Pulmonary artery endothelial cell (primary cell): ENCODE measurements at places on chromosomes 12 and 14. TPM values are rescaled to one million over a fixed set of nuclear protein-coding genes. Genes with fewer than 3 reads are reported as not detected.

DNA sequence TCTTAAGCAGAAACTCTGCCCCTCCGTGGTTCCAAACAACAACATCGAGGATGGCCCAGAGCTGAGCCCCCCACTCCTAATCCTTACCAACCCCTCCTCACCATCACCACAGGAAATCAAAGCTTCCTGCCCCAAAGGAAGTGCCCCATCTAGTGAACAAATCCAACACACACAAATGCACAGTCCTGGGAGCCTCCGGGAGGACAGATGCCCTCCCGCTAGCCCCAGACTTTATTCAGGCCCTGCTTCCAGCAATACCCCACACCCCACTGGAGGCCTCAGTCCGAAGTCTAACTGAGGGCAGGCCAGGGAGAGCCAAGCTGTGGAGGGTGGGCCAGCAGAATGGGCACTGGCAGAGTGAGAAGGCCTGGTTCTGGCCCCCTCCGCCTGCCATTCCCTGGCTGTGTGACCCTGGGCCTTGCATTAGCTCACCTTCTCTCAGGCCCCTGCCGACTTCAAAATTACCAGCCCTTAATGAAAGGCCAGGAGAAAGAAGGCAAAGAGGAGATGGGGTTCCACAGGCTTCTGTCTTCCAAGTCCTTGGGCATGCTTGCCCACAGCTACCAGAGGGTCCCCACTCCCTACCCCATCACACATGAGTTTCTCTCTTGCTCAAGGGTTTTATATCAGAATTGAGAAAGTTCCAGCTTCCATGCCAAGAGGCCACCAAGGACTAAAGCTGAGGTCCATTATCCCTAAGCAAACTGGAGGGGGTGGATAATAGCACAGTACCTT is 2.3 kb downstream of the HDAC7 start:
- no peak for DNase-seq

- no peak for DNase-seq
Observed at GRCh38 chr12:109201496-109201885, 85.1 kb downstream of the ACACB start.

DNA sequence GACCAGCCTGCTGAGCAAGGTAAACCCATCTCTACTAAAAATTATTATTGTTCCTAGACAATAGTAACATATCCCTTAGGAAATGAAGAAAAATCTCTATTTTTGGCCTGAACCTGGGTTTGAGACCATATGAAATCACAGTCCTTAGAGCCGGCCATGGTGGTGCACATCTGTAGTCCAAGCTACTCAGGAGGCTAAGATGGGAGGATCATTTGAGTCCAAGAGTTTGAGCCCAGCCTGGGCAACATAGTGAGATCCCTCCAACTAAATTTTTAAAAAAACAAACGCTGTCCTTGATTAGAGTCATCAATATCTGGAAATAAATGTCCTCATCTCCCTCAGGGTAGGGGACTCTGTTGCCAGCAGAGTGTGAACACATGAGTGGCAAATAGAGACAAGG is 34.6 kb downstream of the RPS29 start:
- DNase-seq, result no peak

GRCh38 chr12:71216725-71217579 is 59.2 kb upstream of the TSPAN8 start:
- peak; percentile 4 for DNase-seq

DNA sequence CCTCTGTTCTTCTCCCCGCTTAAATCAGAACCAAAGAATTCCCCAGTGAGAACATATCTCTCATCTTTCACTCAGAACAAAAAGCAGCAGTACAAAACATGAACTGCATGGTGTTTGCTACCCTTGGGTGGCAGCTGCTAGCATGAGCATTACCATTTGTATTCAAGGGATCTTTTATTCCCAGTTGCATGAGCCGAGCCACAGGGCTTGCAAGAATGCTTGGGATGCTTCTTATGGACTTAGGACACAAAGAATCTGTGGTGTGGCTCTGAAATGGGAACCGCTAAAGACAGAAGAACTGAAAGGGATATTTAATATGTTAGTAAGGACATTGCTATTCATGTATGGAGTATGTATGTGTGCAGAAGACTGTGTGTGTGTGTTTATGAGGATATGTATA is 190.6 kb downstream of the TMX1 start:
- DNase-seq, result no peak

GRCh38 chr12:132276066-132276826 is 53.1 kb downstream of the GALNT9 start:
- DNase-seq, result no peak

Gene KCNC2
- not detected in 2 replicates for total RNA-seq
